Stimulated activated CD4-positive, alpha-beta T cell treated with anti-CD3 and anti-CD28 coated beads, TNF-alpha, amount 100 ng/mL, for 24 hours (primary cell): ENCODE measurements at places on chromosomes 6 and 20.

DNA sequence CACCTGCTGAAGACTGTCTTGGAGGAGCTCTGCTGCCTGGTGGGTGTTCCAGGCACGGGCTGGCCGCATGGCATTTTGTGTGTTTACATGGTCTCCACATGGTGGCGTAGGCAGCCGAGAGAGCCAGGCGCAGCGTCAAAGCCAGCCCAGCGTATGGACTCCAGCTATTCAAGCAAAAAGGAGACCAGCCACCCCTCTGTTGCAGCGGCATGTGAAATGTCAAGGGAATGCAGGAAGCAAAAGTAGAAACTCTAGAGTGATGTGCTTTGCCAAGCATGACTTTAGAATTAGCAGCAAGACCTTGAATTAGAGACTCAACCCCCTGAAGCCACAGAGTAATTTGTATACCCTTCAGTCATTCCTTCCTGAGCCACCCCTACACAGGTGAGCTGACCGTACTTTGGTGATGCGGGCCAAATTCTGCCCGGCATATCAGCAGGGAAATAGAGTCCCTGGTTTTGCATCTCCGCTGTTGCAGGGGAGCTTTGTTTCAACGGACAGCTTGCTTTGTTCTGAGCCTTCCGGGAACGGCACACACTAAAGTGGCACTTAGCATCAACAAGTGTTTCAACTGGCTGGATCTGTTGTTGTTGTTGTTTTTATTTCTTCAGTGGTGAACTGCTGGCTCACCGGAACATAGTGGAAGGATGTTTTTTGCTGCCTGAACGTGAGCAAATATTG lies 48.5 kb downstream of the FNDC1 start:
- no peak for DNase-seq

DNA sequence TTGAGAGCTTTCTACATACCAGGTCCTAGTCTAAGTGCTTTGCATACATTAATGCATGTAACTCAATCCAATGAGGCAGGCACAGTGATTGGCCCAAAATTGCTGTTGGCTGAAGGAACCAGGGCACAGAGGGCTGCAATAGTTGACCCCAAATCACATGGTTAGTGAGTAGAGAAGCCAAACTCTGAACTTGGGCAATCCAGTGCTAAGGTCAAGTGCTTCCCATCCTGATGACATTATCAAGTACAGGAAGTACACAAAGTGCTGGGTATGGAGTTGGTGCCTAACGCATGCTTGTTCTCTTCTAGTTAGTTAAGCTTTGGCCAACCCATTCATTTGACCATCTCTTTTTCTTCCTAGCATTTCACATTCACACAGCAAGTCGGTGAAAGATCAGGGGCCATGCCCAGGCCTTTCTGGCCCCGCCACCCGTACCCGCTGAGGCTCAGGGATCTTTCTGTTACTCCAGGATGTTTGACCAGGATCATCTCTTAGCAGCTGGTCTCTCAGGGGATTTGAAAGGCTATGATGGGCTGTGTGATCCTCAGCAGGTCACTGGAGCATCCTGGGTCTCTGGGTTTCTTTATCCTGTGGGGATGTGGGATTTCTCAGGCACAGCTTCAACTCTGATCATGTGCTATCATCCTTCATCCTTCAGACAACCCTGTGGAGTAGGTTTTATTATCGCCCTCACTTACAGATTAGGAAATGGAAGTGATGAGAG lies 7.0 kb downstream of the KCNB1 start:
- DNase-seq, result no peak

DNA sequence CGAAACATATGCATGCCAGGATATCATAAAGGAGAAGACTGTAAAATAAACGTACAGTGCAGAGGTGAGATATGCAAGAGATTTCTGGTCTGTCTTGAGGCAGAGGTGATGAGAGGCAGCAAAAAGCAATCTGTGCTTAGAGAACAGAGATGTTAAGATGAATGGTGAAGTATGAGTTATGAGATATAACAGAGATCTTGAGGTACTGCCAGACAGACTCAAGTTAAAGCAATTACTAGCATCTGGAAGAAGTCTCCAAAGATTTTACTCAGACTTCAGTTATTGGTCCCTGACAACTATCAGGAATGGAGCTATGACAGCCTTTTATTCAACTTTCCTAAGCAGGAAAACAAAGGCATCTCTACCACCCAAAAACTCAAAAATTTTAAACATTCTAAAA lies 122.8 kb upstream of the DST start:
- no peak for DNase-seq

GRCh38 chr6:163991321-163991720 lies 576.8 kb downstream of the QKI start:
- DNase-seq, result no peak

GRCh38 chr6:112786801-112787200 lies 439.7 kb downstream of the RFPL4B start:
- DNase-seq, result no peak

- DNase-seq, result no peak
Observed at GRCh38 chr20:22719167-22719591, 134.8 kb upstream of the FOXA2 start.

- no peak for DNase-seq
Observed at GRCh38 chr6:124780623-124781022, 181.6 kb upstream of the RNF217 start.

GRCh38 chr20:24756292-24757025 lies 192.6 kb upstream of the CST7 start:
- DNase-seq, result no peak

DNA sequence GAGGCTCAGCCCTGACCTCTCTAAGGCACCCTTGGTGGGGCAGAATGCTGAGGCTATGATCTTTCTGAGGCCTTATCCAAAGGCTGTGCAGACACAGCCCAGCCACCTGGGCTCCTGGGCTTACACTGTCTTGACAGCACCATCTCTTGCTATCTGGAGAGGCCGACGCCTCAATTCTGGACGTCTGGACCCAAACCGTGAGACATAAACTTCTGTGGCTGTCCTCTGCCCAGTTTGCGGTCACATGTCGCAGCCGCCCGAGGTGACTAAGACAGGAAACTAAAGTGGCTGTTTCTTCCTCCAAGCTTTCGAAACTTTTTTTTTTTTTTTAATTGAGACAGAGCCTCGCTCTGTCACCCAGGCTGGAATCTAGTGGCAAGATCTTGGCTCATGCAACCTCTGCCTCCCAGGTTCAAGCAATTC lies 49.3 kb downstream of the PRR18 start:
- DNase-seq, result peak; percentile 53

GRCh38 chr6:30231067-30231466 lies 17.9 kb upstream of the TRIM26 start:
- DNase-seq, result no peak

GRCh38 chr20:11849976-11850670 lies 67.6 kb upstream of the BTBD3 start:
- DNase-seq, result no peak

DNA sequence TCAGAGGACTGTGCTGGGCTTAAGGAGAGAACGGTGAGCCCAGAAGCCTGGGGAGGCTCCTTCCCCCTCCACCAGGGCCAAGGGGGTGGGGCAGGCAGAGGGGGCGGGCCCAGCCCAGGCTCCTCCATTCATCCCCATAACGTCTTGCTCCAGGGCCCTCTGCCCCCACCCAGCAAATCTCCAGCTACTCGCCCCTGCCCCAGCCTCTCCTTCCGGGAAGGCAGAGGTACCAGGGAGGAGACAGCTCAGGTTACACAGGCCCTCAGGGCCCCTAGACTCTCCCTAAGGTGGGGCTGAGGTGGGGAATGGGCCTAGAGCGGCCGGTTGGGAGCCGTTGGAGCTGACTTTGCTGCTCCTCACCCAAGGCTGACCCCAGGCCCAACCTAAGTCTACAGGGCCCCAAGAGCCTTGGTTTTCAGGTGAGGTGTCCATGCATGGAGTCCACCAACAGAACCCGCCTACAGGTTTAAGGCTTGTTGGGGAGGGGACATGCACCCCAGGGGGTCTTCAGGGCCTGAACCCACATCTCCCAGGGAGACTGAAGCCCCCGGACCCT lies 1.2 kb downstream of the LAMA5 start:
- DNase-seq, result no peak

DNA sequence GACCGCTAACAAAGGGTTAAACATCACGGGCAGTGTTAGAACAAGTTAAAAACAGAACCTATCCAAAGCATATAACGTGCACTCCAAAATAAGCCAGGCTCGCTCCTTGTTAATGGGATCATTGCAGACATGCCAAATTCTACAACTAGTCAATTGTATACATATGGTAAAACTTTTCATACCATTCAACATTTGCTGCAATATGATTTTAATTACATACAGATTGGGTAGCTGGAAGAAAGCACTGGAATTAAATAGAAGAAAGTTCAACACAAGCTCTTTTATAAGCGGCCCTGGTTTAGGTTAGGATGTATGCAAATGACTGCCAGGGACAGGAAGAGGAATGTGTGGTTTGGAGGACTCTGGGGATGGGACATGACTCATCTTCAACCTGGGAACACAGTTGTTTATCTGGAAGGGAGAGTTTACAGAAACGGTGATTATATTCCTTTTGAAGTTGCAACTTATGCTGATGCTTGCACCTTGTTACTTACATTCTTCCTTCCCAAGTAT lies 62.5 kb upstream of the TIAM2 start:
- DNase-seq, result no peak

GRCh38 chr6:16002332-16003196 lies 126.3 kb upstream of the MYLIP start:
- DNase-seq, result no peak

- no peak for DNase-seq
Observed at GRCh38 chr6:119314885-119315272, 34.7 kb downstream of the MAN1A1 start.

- no peak for DNase-seq
Observed at GRCh38 chr6:142716097-142716496, 228.9 kb downstream of the HIVEP2 start.

DNA sequence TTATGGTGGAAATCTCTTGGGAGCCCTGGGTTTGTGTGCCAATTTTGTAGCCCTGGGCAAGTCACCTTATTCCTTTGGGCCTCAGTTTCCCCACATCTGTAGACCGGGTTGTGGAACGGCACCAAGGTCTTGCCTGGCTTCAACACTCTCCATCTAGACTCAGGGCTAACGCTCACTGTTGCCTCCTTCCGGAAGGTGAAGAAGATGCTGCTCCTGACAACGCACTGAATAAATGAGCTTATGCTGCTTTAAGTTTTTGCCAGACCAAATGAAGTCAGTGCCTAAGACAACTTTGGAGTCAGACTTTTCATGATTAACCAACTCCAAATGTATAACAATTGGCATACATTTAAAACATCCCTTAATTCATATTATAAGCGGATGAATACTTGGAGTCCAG lies 53.1 kb downstream of the PSMG4 start:
- DNase-seq, result no peak

- no peak for DNase-seq
Observed at GRCh38 chr20:25224941-25225340, 22.9 kb upstream of the PYGB start.

DNA sequence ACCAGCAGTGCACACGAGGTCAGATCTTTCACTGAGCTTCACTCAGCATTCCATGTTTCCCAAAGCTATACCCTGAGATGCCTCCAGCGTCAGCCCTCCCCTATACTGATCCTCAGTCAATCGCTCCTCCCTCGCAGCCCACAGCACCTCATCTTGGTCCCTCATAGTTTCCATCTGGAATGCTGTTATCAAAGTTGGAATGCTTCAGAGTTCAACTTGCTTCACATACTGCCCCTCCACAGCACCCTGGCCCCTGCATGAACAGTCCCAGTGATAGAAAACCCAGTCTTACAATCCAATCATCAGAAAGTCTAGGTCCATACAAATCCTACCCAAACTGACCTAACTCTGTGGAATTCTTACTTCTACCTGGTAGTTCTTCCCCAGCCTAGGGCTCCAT lies 20.0 kb downstream of the SPAG4 start:
- DNase-seq, result no peak

GRCh38 chr6:7998103-7998725 lies 66.0 kb downstream of the BLOC1S5 start:
- DNase-seq, result no peak

- peak; percentile 29 for DNase-seq
Observed at GRCh38 chr6:45378334-45378926, 696 bp upstream of the SUPT3H start.
